Kasumi-1 (cell line): ENCODE measurements at places on chromosomes 16 and 17.

DNA sequence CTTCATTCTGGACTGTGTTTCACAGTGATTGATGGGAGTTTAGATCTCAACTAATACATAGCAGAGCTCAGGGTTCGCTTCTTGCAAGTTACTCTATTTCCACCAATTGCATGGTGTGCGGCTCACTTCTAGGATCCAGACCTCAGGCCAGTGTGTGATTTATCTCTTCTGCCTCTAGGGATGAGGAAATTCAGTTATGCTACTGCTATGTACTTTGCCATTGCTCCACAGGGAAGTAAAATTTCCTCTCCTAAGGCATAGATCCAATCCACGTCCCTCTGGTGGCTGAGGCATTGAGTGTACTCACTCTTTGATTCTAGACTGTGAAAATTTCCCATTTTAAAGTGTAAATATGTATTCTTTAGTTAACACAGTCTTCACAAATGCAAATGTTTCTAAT lies 214.1 kb downstream of the HS3ST3B1 start:
- no peak for DNase-seq

GRCh38 chr17:7132511-7133094 lies 18.0 kb upstream of the ASGR2 start:
- DNase-seq, result no peak

GRCh38 chr16:65005696-65006095 lies 116.2 kb downstream of the CDH11 start:
- DNase-seq, result no peak

DNA sequence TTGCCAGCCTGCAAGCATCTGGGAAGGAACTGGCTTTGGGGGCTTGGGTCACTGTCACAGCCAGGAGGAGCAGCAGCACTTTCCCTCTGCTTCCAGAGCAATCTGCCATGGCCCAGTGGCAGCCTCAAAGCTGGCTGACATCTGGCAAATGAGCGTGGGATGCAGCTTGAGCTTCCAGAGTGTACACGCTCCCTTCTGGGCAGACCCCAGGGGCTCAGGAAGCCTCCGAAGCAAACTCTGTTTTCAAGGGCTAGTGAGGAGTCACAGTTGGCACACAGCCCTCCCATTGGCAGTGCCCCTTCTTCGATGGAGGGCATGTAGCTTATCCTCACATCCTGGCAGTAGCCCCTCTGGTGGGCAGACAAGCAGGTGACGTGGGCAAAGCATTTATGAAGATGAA lies 249.6 kb downstream of the ENGASE start:
- DNase-seq, result no peak

- no peak for DNase-seq
These were observed 71.1 kb downstream of the N4BP1 start for GRCh38 chr16:48538746-48539484.

GRCh38 chr17:74690409-74690825 lies 22.3 kb downstream of the CD300LF start:
- peak; percentile 98 for DNase-seq

DNA sequence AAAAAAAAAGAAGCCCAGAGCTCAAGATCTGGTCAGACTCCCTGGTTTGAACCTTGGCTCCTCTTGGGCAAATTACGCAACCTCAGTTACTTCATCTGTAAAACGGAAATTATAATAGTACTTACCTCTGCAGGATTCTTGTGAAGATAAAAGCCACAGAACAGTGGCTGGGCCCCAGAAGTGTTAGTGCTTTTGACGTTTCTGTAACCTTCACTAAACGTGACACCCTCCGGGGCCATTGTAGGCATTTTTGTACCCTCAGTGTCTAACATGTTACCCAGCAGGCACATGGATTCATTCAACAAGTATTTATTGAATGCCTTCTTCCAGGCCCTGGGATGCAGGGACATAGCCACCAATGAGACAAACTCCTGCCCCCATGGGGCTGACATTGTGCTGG lies 58.0 kb downstream of the PITPNC1 start:
- DNase-seq, result peak; percentile 87

DNA sequence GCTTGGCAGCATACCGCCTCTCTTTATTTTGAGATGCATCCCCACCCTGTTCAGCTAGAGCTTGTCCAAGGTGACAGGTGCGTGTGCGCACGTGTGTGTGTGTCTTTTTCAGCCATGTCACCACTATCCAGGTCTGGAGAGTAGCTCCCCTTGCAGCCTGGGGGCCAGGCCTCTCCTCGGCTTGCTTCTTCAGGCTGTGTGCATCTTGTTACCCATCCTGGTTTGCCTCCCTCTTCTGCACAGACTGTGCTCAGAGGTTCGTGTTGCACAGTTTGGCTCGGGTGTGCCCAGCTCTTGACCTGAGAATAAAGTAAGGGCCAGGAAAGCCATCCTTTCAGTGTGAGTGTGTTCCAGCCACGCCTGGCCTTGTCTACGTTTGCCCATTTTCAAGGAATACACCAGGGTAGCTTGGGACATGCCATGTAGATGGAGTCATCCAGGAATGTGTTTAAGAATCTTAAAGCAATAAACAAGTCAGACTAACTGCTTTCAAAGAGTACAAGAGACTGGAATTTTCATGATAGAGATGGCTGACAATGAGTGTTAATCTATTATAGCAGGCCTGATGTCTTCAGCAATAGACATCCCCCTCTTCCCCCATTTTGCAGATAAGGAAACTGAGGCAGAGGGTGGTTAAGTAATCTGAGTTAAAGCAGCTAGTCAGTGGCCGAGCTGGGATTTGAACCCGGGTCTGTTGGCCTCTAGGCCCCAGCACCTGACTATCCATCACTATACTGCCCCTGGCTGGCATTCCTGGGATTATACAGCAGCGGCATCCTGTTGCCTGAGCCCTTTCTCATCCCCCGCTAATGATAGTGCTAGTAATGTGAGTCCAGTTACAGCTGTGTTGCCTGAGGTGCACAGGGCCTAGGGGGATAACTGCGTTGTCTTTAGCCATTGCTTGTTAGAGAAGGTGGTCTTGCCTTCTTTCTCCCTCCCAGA lies 77.9 kb downstream of the KSR1 start:
- DNase-seq, result no peak

DNA sequence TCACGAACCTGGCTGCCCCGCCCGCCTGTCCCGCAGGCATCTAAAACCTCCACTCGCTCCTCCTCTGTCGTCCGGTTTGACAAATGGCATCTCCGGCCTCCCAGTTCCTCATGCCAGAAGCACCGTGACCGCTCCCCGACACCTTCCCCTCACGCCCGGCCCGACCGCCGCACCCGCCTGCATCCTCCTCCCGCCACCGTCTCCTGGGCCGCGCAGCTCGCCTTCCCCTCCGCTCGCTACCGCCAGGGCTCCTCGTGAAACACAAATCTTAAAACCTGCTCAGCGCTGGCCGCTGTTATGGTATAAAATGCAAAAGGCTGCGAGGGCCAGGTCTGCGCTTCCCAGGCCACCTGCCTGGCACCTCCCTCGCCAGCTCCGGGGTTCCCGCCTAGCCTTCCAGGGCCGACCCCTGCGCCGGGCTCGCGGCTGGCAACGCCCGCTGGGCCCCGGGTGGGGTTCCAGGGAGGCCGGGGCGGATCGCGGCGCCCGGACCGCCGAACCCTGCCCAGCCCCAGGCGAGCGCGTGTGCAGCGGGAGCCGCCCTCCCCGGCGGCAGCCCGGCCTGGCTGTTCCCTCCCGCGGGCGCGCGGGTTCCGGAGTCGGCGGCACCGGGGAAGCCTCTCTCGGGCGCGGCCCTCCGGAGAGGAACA lies 488 bp downstream of the SPSB3 start:
- DNase-seq, result no peak

- DNase-seq, result no peak
These were observed 92.1 kb downstream of the NPIPB11 start for GRCh38 chr16:29314292-29314934.

GRCh38 chr16:58853854-58854791 lies 120.0 kb upstream of the GOT2 start:
- DNase-seq, result no peak

DNA sequence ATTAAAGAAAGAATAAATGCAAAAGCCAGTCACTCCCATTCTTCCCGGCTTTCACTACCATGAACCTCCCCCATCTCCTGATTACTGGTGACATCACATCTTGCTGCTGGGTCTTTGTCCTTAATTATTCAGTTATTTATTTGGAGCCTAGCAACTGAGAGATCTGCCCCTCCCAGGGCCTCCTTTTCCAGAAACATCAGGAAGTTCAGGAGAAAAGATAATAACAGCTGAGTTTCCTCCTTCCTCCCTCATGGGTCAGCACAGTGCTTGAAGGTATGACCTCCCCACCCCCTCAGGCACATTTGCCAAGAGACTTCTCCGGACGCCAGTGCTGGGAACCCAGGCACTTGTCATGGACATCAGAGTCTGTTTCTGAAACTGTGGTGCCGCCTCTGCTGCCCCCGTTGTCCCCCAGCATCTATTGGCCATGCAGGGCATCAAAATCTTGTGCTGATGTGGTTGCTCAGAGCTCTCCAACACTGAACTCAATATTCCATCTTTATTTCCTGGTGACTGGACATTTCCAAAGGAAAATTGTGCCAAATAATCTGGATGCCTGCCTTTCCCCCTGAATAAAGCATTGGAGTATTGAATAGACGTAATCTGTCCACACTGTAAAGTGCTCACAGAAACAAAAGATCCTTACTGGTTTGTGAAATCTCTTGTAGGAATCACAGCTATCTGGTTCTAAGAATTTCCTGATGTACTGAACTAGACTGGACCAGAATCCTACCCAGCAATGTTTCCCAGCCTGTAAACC lies 71.8 kb downstream of the ZNF18 start:
- no peak for DNase-seq

GRCh38 chr16:73915140-73915539 lies 381.5 kb upstream of the PSMD7 start:
- no peak for DNase-seq

GRCh38 chr17:29376667-29377270 lies 13.4 kb upstream of the TAOK1 start:
- peak; percentile 32 for DNase-seq

DNA sequence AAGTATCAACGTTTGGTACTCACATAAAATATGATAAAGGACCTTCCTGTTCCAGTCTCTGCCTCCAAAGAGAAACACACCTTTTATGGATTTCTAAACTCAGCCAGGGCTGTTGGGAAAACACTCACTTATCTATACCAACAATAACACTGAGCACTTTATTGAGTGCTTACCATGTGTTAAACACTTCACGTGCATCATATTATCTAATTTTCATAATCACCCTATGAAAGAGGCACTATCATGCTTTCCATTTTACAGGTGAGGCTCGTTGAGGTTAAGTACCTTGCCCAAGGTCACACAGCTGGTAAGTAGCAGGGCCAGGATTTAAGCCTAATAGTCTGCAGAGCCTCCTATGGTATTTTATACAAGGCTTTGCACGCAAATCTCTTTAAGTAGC lies 251.5 kb upstream of the SOX9 start:
- DNase-seq, result no peak

- no peak for DNase-seq
These were observed 381.0 kb upstream of the TNRC6C start for GRCh38 chr17:77577491-77577890.

DNA sequence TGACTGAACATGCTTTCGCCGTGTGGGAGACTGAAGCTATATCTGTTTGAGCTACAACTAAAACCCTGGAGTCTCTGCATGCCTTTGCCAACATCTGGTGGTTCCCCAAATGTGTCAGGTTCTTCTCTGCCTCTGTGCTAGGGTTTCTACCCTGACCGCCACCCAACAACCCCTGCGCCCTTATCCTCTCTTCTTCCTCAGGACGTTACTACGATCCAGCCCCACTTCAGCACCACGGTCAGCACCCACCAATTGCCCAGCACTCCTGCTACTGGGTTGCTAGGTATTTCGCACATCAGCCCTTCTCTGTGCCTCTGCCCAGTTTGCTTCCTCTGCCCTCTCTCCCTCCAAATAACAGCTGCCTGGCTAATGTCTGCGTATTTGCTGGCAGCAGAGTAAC lies 106.3 kb upstream of the HSBP1 start:
- peak; percentile 36 for DNase-seq

DNA sequence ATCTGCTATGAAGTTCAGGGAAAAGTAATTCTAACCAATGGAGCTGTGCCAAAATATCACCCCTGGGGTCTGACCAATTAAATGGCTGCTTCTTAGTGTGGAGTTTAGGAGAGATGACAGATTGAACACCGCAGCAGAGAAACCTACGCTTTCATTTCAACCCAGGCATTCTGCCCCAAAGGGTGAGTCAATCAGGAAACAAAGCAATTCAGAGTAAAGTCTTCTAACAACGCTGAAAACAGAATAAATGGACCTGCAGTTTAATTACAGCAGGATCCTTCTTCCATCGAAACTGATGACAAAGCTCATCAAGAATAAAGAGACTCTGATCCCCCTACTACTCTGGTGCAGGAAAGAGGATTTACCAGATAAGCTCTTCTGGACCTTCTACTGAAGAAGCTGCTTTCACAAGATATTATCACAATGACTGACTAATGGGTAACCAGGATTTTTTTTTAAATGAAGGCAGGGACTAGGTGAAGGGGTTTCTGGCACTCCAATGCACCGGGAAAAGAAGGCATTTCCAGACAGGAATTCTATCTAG lies 16.7 kb downstream of the RFFL start:
- peak; percentile 9 for DNase-seq

DNA sequence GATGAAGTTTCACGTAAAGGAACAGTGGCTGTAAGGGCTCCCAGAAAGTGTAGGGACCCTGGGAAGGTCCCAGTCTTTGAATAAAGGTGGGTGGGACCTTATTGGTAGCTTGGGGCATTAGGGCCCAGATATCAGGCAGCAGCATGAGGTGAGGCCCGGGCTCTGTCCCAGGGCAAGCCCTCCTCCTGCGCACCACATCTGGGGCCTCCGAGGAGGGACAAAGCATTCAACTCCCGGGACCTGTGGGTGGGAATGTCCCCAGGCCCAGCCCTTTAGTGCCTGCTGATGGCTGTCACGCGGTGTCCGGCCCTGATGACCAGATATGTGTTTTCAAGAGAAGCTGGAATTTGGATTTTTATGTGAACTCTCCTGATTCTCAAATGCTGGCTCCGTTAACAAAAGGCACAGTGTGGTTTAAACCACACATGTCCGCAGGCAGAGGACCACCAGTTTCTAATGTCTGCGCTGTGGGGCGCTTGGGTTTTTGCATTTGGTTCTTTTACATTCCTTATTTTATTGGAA lies 30.4 kb downstream of the RAI1 start:
- no peak for DNase-seq

DNA sequence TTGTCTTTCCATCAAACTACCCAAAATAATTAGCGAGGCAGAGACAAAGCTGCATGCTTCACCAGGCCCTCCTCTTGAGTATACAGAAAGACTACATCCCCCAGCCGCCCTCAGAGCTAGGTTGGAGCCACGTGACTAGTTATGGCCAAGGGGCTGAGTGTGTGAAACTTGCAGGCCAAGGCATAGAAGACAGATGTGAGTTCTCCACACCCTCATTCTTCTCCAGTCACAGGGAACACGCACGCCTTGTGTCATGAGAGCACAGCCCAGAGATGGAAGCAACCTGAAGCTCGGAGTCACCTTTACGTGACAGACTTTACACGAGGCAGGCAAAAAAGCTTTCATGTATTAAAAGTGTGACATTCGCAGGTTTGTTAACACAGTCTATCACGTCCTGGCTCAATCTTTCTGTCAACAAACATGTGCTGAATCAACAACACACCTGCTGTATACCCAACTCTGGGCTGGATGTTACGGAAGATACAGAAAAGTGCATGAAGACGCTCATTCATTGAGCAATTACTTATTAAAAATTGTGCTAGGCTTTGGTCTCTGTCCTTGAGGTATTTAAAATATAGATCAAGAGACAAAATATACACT lies 38.3 kb downstream of the STX8 start:
- no peak for DNase-seq
